T-helper 9 cell (primary cell): ENCODE measurements at places on chromosomes 7 and 10.

DNA sequence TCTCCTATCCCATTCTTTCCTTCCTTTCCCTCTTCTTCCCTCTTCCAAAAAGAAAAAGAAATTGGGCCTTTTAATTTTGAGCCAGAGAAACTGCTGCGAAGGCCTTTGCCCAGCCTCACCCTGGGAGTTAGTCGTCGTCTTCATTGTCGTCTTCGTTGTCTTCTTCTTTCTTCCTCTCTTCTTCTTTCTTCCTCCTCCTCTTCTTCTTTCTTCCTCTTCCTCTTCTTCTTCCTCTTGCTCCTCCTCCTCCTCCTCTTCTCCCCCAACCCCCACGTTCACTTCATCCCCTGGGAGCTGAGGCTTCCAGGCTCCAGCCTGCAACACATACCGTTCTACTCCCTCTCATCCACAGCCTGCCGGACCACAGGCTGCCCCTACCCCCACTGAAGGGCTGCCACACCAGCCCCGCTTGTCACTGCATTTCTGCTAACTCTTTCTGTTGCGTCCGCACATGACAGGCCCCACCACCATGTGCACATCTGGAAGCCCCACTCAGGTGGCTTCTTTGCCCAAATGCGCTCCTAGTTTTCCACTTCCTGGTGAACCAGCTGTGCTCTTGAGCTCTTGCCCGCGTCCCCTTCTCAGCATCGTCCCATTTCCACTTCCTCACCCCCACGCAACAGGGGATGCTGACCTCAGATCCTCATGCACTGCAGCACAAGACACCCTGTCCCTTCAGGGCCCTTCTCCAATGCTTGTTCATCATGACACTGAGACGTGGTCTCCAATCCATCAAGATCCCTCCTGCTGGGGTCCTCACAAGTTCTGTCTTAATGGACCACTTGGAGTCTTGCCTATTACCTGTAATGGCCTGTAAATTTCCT lies 94.9 kb upstream of the SH2B2 start:
- DNase-seq, result no peak

DNA sequence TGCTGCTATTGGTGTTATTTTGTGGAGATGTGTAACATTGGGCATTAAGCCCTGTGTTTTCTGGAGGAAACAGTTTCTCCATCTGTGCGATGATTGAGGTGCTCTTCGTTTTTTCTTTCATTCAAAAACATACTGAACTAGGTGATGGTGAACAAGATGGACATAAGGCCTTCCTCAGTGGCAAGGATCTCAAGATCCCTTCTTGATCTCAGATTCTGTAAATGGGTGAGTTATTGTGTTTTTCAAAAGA lies 759 bp upstream of the ELAPOR2 start:
- DNase-seq, result no peak

DNA sequence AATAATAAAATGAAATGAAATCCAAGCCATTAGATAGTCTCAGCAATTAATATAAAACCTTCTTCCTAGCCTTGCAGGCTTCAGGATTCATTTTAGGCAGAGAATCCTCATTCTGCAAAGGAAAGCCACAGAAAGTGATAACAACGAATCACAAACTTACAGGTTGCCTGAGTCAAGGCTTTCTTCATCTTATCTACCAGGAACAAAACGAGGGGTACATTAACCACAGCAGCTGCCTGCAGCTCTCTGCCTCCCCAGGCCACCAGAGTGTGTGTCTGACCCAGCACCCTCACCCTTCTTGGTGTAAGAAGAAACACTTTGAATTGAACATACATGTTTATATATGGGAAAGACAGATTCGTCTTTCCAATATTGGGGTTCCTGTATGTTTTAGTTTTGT lies 12.5 kb upstream of the TNS3 start:
- DNase-seq, result no peak

GRCh38 chr7:25333296-25333928 lies 105.1 kb upstream of the NPVF start:
- no peak for DNase-seq

DNA sequence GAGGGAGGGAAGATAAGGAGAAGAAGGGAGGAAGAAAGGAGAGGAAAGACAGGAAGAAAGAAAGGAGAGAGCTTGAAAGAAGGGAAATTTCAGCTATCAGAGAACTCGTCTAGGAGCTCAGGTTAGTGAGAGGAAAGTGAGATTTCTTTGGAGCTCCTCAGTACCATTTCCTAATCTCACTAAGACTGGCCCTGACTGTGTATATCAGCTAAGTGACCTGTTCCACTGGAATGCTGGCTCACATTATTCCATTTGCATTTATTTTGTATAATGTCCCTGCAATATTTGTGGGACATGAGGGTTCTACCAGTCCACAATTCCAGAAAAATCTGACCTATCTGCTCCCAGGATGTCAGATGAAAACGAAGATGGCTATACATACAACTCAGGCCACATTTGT lies 114.7 kb upstream of the CELF2 start:
- DNase-seq, result no peak

- no peak for DNase-seq
Measured at GRCh38 chr7:142857625-142858024, 2.7 kb downstream of the EPHB6 start.

DNA sequence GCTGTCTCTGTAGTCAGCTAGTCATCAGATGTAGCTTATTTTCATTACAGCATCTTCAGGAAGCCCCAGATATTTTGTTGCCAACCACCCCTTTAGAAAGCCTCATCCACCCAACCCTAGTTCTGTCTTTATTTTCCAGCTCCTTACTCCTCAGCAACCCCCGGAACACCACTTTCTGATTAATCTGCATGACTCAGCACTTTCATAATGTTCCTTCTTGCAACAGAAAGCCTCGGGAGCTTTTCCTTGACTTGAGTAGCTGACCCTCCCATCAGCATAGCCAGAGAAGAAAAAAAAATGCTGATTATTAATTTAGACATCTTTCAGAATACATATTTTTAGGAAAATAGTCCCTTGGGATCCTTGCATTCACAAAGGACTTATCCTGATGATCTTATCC lies 244.0 kb upstream of the CXCL12 start:
- no peak for DNase-seq

DNA sequence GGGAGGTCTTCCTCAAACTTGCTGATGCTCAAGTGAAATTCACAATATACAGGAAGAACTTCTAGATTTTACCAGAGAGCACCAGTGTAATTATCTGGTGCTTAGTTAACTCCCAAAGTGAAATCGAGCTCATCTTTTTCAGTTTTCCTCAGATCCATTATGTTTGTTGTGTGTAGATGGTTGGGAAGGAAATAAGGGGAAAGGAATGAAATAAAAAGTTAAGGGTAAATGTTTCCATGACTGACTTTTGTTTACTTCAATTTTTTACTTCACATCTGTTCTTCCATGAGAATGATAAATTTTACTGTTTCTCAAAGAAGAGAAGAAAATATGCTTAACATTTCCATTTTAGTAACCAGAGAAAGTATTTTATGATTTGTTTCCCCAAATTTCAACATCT lies 21.3 kb downstream of the FAM107B start:
- no peak for DNase-seq
